ENCODE measurements at places on chromosomes 5 and 9.

DNA sequence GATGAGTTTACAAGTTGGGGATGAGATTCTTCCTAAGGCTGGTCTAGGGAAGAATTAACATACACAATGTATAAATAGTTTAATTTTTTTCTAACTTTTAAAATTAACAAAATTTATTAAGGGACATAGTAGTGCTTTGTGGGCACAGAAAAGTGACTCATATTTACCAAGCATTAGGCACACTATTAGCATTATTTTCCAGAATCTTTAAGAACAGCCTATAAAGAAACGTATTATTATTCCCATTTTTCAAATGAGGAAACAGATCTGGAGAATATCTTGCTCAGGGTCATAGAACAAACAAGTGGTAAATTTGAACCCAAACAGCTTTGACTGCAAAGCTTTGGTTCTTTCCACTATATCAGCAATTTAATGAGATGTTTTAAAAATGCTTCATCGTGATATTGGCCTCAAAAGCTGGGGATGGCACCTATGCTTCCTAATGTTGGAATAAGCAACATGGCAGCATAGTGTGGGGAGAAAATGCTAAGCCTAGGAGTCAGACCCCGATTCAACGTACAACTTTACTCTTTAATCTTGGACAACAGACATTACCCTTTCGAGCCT lies 55.9 kb downstream of the ABCA1 start:
- DNase-seq: no peak

- DNase-seq: no peak
Observed at GRCh38 chr9:128077847-128078503, 9.9 kb downstream of the SLC25A25 start.

DNA sequence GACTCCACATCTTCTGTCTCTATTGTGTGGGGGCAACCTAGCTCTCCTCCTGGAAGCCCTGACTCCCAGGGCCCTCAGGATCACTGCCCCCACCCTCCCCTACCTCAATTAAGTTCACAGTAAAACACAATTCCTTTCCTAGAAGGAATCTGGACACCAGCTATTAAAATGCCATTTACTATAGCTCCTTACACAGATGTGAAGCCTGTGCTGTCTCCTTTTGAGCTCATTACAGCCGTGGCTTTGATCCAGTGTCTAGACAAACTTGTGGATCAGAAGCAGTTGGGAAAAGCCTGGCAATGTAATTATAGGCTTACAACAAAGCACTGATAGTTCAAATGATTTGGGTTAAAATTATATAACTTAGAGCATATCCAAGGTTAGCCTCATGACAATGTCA lies 107.0 kb upstream of the SMIM23 start:
- DNase-seq: no peak

DNA sequence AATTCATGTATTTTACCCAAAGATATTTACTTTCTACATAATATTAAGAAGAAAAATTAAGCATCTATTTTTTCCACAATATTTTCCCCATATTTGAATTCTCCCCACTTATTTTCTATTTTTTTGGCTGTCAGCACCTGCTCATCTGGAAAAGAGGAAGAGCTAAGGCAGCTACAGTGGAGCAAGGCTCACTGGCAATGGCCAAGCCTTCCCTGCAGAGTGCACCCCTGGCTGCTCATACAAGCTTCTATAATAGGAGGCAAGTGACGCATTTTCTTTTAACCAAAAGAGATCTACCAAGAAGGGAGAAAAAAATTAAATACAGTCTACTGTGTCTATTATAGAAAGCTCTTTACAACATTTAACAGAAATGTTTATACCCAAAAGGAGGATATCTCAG lies 72.5 kb downstream of the AUH start:
- no peak for DNase-seq

DNA sequence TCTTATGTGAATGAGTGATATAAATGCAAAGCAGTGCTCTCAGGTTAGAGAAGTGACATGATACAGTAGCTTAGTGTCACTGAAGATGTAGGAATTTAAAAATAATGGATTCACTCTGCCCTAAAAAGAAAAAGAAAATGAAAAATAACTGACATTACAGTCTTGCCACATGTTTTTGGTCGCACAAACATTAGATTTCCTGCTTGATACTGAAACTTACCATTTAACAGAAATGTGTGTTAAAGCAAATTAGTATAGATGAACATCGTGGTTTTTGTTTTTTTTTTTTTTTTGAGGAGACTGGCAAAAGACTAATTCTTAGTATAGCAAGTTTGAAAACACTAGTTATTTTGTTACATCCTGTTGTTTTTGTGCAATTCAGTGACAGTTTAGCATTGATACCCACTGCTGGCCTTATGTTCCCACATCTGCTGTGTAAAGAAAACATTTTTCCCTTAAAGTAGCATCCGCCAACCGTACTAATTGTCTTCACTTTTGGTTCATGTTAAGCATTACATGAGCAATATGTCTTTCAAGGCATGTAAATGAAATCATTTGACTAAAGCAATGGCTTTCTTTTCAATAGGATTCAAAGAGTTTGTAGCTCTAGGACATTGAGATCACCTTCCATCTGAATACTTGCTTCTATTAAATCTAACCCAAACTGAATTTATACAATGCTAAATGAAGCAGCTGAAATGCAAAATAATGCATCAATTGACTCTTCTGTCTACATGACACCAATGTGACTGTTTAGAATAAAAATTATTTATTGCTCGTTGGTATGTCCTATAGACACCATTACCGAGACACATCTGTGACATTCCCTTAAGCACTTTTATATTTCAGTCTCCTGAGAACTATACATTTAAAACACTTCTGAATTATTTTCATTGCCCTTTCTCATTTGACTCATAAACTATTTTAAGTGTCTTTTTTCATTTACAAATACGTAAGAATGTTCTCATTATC lies 859.1 kb downstream of the MAT2B start:
- DNase-seq: no peak

GRCh38 chr5:58548068-58548467 lies 34.8 kb upstream of the RAB3C start:
- no peak for DNase-seq

All from breast epithelium (tissue), 4 donors.